ENCODE measurements at places on chromosomes 2 and 18. TPM values are rescaled to one million over a fixed set of nuclear protein-coding genes. Genes with fewer than 3 reads are reported as not detected.

ANKRD30B gene
- not detected for polyA plus RNA-seq

FN1 gene
- polyA plus RNA-seq: not detected

UGT1A8 gene
- polyA plus RNA-seq: not detected

DNER gene
- not detected for polyA plus RNA-seq

TMEFF2 gene
- not detected for polyA plus RNA-seq

KDM3A gene
- 45.3 TPM for polyA plus RNA-seq

CNDP1 gene
- 0.12 TPM for polyA plus RNA-seq

RBM45 gene
- 7.3 TPM for polyA plus RNA-seq

CFAP65 gene
- polyA plus RNA-seq: not detected

ANO7 gene
- 0.04 TPM for polyA plus RNA-seq

DHRS9 gene
- polyA plus RNA-seq: 0.94 TPM

NYAP2 gene
- polyA plus RNA-seq: 0.12 TPM

FNDC4 gene
- polyA plus RNA-seq: 0.31 TPM

SYT4 gene
- not detected for polyA plus RNA-seq

TNFAIP6 gene
- not detected for polyA plus RNA-seq

SP110 gene
- polyA plus RNA-seq: 124 TPM

SERPINB7 gene
- not detected for polyA plus RNA-seq

ADAM23 gene
- polyA plus RNA-seq: 1.8 TPM

EHD3 gene
- polyA plus RNA-seq: 7.9 TPM

ABHD1 gene
- polyA plus RNA-seq: 2.7 TPM

NAPG gene
- 15.4 TPM for polyA plus RNA-seq

RAD51AP2 gene
- polyA plus RNA-seq: not detected
